ENCODE measurements at places on chromosomes 7 and 10. TPM values are rescaled to one million over a fixed set of nuclear protein-coding genes. Genes with fewer than 3 reads are reported as not detected.

Gene BAG3
- 53.2 TPM for total RNA-seq

Gene ZNF33B
- total RNA-seq = 51.3 TPM

Gene HSPA12A
- 4.7 TPM for total RNA-seq

Gene NUTM2E
- not detected for total RNA-seq

Gene TMEM225B
- total RNA-seq = 0.72 TPM

Gene LYZL1
- not detected for total RNA-seq

Gene BTAF1
- total RNA-seq = 65.0 TPM

Gene MCM10
- total RNA-seq = 0.61 TPM

Gene TMEM236
- total RNA-seq = 1.8 TPM

- DNase-seq = no peak
Observed at GRCh38 chr7:129728875-129729467, 117.5 kb downstream of the NRF1 start.

DNA sequence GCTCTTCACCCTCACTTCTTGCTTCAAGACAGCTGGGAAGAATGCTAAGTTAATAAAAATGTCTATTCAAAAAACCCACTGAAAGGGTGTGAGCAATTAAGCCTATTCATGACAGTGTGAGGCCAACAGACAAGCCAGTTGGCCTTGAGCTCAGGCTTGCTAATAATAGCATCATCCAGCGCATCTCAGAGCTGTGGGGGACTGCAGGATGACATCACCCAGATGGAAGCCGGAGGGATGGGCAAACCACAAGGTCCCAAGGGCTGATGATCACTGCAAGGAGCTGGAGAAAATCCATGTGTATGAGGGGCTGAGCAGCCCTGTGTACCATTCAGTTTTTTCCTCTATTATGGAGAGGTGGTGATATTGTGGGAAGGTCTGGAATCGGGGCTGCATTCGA, 770.4 kb downstream of the TNS3 start:
- no peak for DNase-seq

DNA sequence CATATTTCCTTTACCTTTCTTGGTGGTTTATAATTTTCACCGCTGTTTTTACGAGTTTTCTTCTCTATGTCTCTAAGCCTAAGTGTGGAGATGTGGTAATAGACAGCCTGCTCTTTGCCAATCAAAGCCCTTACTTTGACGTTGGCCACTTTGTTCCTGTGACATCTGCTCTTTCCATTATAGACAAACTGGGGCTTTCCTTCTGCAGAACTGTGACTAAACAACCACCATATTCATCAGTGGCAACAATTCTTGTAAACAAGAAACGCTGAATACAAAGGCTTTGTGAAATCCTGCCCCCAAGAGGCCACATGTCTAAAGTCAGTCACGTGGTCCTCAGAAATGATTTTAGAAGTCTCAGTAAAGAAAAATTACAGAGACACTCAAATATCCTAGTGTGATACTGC, 59.6 kb upstream of the CAPZA2 start:
- DNase-seq = no peak

DNA sequence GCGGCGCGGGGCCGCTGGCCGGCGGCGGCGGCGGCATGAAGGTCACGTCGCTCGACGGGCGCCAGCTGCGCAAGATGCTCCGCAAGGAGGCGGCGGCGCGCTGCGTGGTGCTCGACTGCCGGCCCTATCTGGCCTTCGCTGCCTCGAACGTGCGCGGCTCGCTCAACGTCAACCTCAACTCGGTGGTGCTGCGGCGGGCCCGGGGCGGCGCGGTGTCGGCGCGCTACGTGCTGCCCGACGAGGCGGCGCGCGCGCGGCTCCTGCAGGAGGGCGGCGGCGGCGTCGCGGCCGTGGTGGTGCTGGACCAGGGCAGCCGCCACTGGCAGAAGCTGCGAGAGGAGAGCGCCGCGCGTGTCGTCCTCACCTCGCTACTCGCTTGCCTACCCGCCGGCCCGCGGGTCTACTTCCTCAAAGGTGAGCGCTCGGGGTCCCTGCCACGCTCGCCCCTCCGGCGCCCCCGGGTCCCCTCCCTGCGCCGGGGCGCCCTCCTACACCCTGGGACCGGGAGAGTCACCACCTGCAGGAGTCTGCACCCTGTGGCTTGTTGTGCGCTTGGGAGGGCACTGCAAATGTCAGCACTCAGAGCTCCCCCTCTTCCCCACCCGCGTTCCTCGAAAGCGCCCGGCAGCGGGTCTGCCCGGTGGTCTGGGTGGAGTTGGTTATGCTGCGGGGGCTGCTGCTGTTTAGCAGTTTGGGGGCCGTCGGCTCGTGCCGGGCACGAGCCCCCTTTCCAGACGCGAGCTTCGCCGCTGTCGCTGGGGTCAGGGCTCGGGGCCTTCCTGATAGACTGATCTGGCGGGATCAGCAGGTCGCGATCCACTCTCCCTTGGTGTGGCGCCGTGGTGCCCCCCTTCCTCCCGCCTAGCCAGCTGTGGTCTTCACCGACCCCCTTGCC, 627 bp downstream of the DUSP5 start:
- DNase-seq = peak; percentile 64

DNA sequence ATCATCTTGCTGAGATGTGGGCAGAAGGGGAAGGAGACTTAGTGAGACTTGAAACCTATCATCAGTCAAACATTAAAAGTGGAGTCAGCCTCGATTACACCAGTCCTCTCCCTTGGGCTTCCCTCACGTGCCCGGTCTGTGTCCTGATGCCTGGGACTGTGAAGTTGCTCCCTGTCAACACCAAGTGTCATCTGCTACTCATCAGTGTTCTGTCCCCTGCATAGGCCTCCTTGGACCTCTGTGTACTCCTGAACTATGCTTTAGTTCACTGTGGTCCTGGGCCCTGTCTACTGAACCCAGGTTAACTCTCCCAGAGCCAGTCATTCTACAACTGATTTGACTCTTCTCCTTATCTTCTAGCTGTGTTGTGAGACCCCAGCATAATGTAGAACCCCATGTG, 506.3 kb downstream of the TYW1 start:
- no peak for DNase-seq

DNA sequence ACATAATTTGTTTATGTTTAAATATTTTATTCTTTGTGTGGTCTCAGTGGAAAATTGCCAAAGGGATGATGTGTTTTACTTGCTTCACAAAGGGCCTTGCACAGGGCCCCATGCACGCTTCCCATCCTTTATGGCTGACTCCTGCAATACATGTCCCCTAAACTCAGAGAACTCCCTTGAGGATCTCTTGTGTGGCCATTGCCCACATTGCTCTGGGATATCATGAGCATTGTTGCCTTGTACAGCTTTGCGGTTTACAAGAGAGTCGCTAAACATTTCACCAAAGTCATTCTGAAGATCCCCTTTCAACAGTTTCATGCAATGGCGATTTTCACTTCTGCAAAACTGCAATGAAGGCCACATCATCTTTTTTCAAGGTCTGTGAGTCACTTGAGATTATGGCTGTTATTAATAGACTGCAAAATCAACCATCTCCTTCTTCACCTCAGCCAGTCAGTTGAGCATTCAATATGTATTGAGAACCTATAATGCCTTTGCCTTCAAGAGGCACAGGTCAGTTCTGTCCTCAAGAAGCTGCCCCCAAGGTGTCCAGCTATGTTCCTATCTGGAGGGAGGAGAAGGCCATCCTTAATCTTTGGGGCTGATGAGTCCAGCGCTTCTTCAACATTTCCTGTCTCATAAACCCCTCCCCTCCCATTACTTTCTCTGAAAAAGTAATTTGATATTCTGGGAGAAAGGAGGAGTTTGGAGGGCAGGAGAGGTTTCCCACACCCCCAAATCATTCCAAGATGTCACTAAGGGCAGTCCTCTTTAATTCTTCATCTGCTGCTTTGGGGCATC, 108.1 kb downstream of the CCDC71L start:
- peak; percentile 30 for DNase-seq

- no peak for DNase-seq
Observed at GRCh38 chr10:96235326-96236089, 35.9 kb downstream of the BLNK start.

- DNase-seq = no peak
Observed at GRCh38 chr10:91307489-91307888, 87.0 kb downstream of the PCGF5 start.

DNA sequence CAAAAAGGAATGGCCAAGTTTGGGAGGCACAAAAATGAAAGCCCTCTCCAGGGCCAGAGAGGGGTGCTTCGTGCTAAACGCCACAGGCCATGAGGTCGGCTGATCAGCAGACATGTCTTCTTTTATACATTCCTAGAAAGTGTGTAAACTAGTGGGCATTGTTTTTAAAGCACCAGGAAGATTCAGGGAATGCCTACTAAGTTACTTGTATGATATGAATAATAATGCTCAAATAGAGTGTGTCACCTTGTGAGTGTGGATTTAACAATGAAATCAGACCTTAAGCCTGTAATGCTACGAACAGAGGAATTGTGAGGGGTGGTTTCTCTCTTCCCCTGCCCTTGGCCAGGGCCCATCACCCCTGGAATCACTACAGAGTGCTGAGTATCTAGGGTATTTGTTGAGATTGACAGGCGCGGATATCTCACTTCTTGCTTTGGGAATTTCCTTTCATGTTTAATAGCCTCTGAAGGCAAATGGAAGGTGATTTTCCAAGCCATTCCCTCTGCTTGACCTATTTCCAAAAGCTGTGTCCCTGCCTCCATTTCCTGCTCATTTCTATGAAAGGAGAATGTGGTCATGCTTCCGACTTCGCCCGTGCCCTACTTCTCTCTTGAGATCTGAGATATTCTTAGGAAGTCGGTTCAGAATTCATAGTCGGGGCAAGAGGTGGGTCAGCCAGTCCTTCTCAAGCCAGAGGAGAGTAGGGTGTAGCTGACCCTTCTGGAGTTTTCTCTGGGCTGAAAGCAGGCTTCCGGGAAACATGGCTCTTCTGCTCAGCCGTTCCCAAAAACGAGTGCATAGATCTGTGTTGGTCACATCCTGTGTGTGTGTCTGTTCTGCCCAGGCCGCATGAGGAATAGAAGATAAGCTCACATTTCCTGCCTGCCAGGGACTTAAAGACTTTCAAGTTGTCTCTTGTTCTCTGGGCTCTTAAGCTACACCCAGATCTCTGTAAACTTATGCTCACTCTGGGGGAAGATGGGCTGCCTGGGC, 167.8 kb upstream of the ITGB1 start:
- DNase-seq = no peak

- no peak for DNase-seq
Observed at GRCh38 chr7:51276967-51277366, 39.6 kb downstream of the COBL start.

- DNase-seq = no peak
Observed at GRCh38 chr10:5078547-5079180, 15.6 kb upstream of the AKR1C3 start.

DNA sequence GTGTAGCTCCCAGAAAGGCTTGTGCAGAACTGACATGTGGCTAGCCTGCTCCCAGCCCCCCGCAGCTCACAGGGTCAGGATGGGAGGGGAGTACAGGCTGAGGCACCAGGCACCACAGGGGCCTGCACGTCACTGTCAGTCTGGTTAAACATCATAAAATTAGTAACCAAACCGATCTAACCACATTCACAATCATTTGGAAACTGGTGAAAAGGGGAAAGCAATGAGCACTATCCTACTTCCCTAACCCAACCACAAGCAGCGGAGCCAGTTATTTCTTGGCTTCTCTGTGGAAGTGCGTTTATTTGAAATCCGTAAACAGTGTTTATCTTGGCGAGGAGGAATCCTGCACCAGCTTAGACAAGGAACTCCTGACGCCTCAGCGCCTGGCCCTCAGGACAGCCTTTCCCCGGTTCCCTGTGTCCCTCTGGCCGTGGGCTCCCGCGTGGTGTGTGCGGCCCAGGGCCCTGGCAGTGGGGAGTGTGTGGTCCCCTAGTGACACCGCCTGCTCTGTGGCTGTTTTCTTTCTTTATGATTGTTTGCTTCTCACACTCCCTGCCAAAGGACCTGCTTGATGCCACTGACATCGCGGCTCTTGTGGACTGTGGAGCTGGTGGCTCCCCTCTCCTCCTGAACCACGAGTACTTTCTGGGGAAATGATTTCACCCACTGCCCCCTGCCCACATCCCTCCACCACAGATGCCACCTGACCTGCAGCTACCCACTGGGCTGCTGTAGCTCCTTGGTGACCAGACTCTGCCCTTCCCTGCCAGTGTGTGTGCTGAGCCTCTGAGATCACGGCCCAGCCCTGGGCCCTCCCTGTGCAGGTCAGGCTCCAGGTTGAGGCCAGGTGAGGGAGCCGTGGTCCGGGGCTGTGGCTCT, 38.0 kb downstream of the INPP5A start:
- peak; percentile 56 for DNase-seq

DNA sequence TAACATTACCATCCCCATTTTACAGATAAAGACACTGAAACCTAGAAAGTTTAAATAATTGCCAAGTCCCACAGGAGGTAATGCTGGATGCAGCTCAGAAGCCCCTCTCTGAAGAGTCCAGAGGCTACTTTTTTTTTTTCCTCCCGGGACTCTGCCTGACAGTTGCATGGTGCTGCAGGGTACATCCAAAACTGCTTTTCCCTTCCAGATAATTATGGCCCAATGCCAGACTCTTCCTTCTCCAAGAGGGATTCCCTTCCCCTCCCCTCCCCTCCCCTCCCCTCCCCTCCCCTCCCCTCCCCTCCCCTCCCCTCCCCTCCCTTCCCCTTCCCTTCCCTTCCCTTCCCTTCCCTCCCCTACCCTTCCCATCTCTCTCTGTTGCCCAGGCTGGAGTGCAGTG, 122.9 kb downstream of the LSMEM1 start:
- no peak for DNase-seq

DNA sequence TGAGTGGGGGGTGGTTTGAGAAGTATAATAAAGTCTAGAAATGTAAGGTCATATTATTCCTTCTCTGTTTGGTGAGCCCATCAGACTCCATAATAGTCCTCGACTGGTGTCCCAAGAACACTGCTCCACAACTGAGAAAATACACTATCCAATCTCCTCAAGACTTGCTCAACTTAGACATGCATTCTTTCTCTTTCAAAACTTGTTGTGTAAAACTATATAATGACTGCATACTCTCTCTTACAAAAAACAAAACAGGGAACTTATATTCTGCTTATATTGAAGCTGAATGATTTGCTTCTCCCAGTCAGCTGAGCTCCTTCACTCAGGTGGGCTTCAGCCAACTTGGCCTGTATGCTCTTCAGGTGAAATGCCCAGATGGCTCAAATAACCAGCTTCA, 204.7 kb downstream of the ZNF365 start:
- DNase-seq = no peak

GRCh38 chr7:128361411-128362379, at the start of gene PRRT4:
PRRT4 (minus strand) TSS chr7:128361690.
- no peak for DNase-seq

DNA sequence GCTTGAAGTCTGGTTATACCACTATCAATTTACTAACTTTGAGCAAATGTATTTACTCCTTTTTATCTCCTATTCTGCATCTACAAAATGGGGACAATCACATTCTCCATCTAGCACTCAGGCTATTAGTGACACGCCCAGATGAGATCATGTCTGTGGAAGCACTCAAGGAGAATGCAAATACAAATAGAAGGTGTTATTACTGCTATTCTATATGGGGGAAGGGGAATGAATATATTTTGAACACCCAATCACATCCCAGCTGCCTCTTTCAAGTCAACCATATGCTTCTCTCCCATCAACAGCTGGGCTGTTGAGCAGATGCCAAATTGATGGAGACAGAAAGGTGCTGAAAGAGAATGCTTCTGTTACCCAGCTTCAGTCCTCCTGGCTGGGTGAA, 23.5 kb downstream of the SGMS1 start:
- no peak for DNase-seq

GRCh38 chr7:99308461-99309074, 17.1 kb upstream of the ARPC1A start:
- no peak for DNase-seq

GRCh38 chr10:100153239-100153825, 32.5 kb downstream of the ERLIN1 start:
- no peak for DNase-seq

GRCh38 chr7:65980478-65981250, 1.3 kb downstream of the GUSB start:
- no peak for DNase-seq

GRCh38 chr10:46223064-46223480, 63.7 kb upstream of the ANTXRL start:
- no peak for DNase-seq

All from upper lobe of left lung (tissue), 6 donors.